Suppressor macrophage (primary cell): ENCODE measurements at places on chromosomes 1 and 21.
A peak's percentile ranks its signal among the peaks of the same experiment; 100 is the strongest.

DNA sequence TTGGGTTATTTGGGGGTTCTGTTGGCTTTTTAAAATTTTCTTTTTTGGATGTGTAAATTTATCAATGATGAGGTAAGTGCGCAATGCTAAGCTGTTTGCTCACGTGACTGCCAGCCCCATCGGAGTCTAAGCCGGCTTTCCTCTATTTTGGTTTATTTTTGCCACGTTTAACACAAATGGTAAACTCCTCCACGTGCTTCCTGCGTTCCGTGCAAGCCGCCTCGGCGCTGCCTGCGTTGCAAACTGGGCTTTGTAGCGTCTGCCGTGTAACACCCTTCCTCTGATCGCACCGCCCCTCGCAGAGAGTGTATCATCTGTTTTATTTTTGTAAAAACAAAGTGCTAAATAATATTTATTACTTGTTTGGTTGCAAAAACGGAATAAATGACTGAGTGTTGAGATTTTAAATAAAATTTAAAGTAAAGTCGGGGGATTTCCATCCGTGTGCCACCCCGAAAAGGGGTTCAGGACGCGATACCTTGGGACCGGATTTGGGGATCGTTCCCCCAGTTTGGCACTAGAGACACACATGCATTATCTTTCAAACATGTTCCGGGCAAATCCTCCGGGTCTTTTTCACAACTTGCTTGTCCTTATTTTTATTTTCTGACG is 3.1 kb downstream of the OLIG2 start:
- peak; percentile 83 for DNase-seq

- peak; percentile 40 for DNase-seq
Observed at GRCh38 chr1:41731516-41732030, 187.1 kb downstream of the HIVEP3 start.

- peak; percentile 11 for DNase-seq
Observed at GRCh38 chr1:220123889-220124288, 30.0 kb downstream of the IARS2 start.

DNA sequence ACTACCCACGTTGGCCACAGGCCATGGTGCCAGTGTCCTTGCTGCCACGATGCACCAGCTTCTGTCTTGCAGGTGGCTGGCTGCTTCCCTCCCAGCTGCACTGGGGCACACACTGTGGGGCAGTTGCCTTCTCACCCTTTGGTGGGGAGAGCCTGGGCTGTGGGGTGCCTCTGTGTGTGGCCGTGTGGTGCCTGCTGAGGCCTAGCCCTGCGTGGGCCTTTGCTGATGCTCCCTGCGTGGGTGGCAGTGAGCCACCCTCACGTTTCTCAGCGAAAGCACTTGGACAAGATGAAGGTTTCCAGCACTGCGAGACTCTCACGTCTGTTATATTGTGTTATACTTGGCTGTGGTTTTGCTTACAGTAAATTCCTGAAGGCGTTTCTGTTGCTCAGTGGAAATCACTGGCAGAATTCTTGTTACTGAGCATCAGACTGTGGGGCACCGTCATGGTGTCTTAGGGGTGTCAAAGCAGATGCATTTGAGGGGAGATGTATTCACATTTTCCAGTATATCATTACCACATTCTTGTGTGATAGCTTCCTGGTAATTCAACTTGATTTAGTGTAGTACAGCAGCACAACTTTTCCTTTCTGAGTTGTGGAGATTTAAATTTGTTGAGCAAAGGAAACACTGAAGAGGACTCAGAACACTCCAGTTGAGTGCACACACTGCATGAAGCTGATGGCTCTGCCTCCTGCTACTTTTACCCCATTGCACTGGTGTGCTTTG is 124.7 kb downstream of the PCBP3 start:
- DNase-seq: no peak

- no peak for DNase-seq
Observed at GRCh38 chr1:14763977-14764376, 165.5 kb downstream of the KAZN start.

- DNase-seq: no peak
Observed at GRCh38 chr21:27804515-27804914, 837.6 kb upstream of the ADAMTS5 start.

GRCh38 chr1:93689521-93690223 is 8.0 kb upstream of the BCAR3 start:
- no peak for DNase-seq

DNA sequence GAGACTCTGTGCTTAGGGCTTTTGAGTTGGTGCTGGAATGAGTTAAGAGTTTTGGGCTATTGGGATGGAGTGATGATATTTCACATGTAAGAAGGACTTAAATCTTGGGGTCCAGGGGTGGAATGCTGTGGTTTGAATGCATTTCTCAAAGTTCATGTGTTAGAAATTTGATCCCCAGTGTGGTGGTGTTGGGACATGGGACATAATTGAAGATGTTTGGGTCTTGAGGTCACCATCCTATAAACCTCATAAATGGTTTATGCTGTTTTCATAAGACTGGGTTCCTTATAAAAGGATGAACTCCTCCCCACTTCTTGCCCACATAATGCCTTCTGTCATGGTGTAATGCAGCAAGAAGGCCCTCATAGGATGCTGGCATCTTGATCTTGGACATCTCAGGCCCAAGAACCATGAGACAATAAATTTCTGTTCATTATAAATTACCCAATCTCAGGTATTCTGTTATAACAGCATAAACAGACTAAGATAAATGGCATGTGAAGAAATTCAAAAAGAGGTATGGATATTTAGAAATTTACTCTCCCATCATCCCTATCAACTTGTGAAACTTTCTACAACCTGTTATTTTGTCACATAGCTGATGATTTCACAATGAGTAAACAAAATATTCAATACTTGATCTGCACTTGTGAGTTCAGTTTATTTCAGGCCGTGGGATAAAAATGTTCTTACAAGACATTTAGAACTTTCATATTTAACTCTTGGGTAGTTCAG is 48.0 kb upstream of the NEK7 start:
- no peak for DNase-seq

- DNase-seq: no peak
Observed at GRCh38 chr1:157189096-157189495, 50.9 kb upstream of the ETV3 start.

GRCh38 chr1:161382214-161383019 is 14.7 kb upstream of the CFAP126 start:
- DNase-seq: peak; percentile 34

DNA sequence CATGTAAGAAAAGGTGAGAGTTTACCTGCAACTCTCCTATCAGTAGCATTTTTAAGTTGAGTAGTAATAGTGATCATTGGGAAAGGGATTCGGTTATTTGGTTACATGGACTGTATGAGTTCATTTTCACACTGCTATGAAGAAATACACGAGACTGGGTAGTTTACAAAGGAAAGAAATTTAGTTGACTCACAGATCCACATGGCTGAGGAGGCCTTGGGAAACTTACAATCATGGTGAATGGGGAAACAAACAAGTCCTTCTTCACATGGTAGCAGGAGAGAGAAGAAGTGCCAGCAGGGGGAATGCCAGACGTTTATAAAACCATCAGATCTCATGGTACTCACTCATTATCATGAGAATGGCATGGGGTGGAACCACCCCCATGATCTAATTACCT is 59.3 kb upstream of the FBXO28 start:
- no peak for DNase-seq

DNA sequence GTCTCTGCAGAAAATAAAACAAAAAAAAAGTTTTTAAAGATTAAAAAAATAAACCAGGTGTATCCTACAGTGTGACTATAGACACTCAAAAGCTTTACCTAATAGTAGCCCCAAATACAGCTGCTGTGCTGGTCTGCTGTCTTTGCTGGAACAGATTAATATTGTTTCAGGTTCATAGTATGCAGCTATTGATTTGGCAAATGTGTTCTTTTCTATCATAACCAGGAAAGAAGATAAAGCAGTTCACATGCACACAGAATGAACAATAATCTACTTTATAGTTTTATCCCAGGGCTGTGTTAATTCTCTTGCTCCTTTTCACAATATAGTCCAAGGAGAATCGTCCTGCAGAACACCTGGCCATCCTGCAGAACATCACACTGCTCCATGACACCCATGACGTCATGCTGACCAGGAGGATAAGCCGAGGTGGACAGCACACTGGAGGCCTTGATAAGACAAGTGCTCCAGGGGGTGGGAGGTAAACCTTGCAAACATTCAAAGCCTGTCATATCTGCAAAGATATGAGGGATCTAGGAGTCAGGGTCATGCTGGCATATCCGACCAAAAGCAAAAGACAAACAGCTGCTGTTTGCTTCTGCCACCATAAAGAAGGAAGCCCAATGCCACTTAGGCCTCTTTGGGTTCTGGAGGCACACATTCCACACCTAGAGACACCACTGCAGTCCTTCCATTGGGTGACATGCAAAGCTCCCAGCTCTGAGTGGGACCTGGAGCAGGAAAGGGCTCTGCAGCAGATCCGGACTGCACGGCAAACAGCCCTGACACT is 86.1 kb upstream of the SLC2A1 start:
- no peak for DNase-seq

GRCh38 chr1:29802181-29803068 is 566.1 kb downstream of the PTPRU start:
- no peak for DNase-seq

DNA sequence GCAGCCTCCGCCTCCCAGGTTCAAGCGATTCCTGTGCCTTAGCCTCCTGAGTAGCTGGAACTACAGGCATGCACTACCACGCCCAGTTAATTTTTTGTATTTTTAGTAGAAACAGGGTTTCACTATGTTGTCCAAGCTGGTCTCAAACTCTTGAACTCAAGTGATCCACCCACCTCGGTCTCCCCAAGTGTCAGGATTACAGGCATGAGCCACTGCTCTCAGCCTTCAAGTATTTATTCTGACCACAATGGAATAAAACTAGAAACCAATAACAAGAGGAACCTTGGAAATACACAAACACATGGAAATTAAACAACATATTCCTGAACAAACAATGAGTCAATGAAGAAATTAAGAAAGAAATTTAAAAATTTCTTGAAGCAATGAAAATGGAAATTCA is 32.7 kb upstream of the DR1 start:
- DNase-seq: no peak

GRCh38 chr1:66286307-66286706 is 247.6 kb upstream of the SGIP1 start:
- no peak for DNase-seq

DNA sequence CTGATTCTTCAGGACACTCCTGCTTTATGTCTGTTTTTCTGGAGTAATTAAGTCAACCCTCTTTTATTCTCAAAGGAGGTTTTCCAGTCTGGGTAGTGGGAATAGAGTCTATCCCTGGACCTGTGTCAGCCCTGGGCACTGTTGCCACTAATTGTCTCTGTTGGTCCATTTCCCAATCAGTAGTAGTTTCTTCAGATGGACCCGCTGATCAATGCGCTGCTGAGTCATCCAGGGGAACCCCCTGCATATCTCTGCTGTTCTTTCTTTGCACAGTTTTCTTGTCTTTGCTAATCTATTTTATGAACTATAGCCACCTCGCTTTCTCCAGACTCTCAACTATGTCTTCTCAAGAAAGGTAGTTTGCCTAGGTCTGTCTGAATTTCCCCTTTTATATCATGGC is 82.5 kb downstream of the TNNI3K start:
- no peak for DNase-seq

DNA sequence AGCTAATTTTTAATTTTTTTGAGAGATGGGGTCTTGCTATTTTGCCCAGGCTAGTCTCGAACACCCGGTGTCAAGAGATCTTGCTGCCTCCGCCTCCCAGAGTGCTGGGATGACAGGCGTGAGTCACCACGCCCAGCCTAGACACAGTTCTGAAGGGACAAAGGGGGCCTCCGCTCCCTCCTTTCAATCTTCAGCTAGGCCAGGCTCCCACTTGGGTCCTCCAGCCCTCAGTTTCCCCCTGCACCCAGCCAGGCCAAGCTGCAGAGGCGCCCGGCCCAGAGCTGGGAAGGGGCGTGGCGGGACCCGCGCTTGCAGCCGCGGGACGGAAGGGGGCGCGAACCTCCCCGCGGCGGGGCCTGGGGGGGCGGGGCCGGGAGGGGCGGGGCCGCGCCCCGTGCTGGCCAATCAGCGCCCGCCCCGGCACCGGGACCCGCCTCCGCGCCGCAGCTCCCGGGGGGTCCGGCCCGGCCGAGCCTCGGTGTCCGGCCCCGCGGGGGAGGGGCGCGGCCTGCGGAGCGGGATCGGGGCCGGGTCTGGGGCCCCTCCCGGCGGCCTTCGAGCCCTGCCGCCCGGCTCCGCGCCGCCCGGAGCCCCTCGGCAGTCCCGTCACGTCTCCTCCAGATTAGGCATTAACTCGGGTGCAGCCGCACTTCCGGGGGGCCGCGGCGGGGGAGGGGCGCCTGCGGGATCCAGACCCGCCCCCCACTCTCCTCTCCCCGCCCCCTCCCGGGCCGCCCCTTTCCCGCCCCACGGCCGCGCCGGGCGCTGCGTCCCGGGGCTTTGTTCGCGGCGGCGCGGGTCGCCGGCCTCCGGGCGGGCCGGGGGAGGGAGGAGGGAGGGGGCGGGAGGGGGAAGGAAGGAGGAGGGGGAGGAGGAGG is 559 bp upstream of the AGRN start:
- DNase-seq: peak; percentile 97

DNA sequence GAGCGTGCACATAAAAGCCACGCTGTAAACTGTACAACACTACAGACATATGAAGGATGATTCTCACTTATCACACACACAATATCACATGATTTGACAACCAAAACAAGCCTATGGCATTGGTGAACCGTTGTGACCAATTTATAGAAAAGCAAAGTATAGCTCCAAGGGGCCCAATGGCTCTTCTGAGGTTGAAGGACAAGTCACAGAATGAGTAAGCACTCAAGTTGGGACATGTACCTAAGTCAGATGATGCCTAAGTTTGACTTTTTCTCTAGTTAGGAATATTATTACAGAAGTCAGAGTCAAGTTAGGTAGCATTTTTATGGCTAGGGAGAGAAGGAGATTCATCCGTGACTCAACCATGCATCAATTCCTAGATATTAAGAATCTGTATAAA is 45.7 kb downstream of the PLPP3 start:
- no peak for DNase-seq

- DNase-seq: no peak
Observed at GRCh38 chr1:118896416-118896815, 91.7 kb downstream of the TBX15 start.

GRCh38 chr1:85847356-85847755 is 139.1 kb upstream of the ZNHIT6 start:
- DNase-seq: no peak
